ENCODE measurements at places on chromosomes 1 and 21. TPM values are rescaled to one million over a fixed set of nuclear protein-coding genes. Genes with fewer than 3 reads are reported as not detected.

GRCh38 chr1:231359113-231359512 lies 21.0 kb downstream of the SPRTN start:
- DNase-seq, result no peak

- no peak for DNase-seq
These were observed 148.9 kb upstream of the RUNX1 start for GRCh38 chr21:35197992-35198431.

Gene EIF3I
- total RNA-seq, result 160 TPM

Gene LMX1A
- 0.32 TPM for total RNA-seq

- no peak for DNase-seq
These were observed 1.3 kb downstream of the ADAMTS1 start for GRCh38 chr21:26843933-26844257.

DNA sequence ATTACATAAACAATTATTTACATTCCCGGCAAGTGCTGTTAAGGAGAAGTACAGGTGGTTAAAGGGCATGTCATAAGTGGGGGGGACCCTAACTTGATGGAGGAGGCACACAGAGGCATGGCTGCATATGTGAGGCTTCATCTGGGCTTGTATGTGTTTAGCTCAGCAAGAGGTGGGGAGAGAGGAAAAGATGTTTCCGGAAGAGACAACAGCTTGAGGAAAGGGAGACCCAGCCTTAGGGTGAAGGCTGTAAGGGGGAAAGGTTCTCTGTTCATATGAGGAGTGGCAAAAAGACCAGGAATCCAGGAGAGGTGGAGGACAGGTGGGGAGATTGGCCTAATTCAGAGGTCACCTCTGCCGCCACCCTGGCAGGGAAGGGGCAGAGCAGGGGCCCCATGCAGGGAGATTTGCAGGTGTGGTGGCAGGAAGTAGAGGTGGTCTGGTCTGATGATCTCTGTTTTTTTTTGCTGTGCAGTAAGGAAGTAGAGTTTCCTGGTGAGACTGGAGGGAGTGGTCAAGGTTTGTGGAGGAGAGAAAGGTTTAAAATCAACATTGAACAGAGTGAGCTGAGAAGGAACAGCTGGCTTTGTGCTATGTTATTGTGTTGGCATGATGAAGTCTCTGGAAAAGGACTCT lies 9.0 kb downstream of the TRAF5 start:
- DNase-seq, result no peak

DNA sequence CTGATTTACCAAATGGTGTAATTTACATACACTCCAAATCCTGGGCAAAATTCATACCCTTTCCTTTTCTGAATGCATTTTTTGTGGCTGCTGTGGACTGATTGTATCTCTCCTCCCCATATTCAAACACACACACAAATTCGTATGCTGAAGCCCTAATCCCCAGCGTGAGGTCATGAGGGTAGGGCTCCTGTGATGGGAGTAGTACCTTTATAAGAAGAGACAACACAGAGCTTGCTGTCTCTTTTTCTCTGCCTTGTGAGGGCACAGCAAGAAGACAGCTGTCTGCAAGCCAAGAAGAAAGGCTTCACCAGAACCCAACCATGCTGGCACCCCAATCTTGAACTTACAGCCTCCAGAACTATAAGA lies 24.4 kb downstream of the DUSP10 start:
- no peak for DNase-seq

GRCh38 chr1:202728951-202729350 lies 18.7 kb upstream of the SYT2 start:
- no peak for DNase-seq

- DNase-seq, result no peak
These were observed 4.6 kb downstream of the BECN2 start for GRCh38 chr1:241962153-241962552.

GRCh38 chr1:181538836-181539235 lies 55.5 kb downstream of the CACNA1E start:
- no peak for DNase-seq

Gene EPHB2
- 5.7 TPM for total RNA-seq

- DNase-seq, result no peak
These were observed 119.3 kb upstream of the CDC42BPA start for GRCh38 chr1:227437495-227438008.

Gene CCDC18
- total RNA-seq, result 6.9 TPM

DNA sequence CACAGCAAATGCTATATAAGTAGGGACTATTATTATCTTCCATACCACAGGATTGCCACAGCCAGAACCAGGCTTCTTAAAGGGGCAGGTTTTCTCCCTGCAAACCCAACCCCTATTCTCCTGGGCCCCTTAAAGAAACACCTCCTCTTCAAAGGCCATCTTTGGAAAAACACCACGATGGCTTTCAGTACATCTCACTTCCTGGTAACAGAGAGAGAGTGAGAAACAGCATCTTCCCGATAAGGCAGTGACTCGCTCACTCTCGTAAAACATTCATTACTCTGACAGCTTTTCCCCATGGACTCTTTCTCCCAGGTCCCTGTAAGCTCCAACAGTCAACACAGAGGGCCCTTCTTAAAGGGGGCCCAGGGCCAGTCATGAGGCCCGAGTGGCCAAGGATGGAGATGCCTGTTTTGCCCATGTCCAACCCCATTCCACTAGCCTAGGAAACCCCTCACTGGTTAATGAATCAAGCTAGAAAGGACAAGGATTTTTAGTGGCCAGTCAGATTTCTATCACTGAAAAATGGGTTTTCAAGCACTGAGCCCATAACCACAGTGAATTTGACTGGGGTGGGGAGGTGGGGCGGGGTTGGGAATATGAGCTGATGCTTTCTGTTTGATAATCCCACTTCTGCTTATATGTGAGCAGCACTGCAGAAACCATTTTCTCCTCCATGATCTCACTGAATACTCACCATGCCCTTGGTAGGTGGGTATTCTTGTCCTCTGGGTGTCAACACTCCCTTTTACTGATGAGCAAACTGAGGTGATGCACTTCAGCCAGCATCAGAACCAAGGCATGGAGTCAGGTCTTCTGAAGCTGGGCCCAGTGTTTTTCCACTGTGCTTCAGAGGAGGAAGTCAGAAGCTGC lies 3.6 kb upstream of the NAV1 start:
- DNase-seq, result no peak

Gene PHLDA3
- total RNA-seq, result 358 TPM

DNA sequence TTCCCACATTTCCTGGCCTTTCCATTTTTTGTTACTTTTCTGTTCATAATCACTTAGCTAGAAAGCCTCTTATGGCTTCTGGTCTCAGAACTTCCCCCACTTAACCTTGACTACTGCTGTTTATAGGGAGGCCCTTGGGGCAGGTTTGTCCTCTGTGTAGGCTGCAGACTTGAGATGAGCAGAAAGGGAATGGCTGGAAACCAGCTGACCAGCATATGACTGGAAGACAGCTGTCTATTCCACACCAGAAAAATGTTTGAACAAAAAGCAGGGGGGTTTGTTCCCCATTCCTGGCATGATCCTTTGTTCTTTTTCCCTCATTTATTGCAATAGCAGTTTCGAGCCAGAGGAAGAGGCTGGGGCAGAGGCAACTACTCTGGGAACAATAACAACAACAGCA lies 4.9 kb upstream of the SH3D21 start:
- no peak for DNase-seq

DNA sequence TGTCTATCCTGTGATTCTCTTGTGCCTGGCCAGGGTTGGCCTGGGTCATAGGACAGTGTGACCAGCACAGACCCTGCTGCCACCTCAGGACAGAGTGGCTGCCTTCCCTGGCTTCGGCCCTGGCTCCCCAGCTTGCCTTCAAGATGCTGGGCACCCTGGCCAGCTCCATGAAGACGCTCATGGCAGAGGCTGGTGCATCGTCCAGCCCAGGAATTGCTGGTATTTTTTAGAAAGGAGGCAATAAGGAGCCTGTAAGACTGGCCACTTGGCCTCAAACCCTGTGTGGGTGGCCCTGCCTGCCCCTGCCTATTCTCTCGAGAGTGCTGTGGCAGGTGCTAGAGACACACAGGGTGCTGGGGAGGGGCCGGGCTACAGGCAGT lies 70.4 kb upstream of the ACTRT2 start:
- DNase-seq, result no peak

Gene SRGAP2
- total RNA-seq, result 91.2 TPM

Gene NOS1AP
- 1.3 TPM for total RNA-seq

GRCh38 chr1:155170101-155170785 lies 2.9 kb downstream of the KRTCAP2 start:
- DNase-seq, result peak; percentile 11

Gene CHI3L2
- total RNA-seq, result 12.4 TPM

Gene TRIM67
- 0.22 TPM for total RNA-seq

DNA sequence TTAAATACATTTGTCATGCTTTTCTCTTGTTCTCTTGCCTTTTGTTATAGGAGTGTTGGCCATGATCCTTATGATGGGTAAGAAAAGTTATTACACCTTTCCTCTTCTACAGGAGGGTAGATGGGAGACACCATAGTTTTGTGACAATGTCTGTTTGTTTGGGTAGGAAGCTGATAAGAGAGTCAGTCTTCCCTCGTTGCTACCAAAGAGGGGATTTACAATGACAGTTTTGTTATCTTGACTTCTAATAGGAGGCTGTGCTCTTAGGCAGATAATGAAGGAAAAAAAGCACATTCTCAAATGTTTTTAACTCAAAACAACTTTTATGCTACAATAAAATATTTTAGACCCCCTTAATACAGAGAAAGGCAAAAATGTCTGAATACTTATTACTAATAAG lies 48.0 kb upstream of the WLS start:
- DNase-seq, result no peak

Gene NBPF4
- total RNA-seq, result not detected

Gene RHOU
- total RNA-seq, result 29.5 TPM

Gene NRDC
- 129 TPM for total RNA-seq

Gene LYPLA2
- total RNA-seq, result 37.2 TPM

DNA sequence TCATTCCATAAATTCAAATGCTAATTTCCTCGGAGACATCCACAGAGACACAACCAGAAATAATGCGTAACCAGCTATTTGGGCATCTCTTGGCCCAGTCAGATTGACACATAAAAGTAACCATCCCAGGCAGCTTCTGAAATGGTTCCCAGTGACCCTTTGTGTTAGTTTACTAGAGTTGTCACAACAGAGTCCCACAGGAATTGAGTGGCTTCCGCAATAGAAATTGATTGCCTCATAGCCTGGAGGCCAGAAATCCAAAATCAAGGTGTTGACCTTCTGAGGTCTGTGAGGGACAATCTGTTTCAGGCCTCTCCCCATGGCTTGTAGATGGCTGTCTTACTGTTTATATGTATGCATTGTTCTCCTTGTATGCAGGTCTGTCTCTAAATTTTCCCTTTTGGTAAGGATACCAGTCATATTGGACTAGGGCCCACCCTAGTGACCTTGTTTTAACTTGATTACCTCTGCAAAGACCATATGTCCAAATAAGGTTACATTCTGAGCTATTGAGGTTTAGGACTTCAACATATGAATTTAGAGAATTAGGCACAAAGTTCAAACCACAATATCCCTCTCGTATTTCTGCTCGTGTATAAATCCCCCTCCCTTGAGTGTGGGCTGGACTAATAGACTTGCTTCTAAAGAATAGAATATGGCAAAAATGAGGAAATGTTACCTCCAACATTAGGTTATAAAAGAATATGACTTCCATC lies 78.2 kb upstream of the FGGY start:
- no peak for DNase-seq

DNA sequence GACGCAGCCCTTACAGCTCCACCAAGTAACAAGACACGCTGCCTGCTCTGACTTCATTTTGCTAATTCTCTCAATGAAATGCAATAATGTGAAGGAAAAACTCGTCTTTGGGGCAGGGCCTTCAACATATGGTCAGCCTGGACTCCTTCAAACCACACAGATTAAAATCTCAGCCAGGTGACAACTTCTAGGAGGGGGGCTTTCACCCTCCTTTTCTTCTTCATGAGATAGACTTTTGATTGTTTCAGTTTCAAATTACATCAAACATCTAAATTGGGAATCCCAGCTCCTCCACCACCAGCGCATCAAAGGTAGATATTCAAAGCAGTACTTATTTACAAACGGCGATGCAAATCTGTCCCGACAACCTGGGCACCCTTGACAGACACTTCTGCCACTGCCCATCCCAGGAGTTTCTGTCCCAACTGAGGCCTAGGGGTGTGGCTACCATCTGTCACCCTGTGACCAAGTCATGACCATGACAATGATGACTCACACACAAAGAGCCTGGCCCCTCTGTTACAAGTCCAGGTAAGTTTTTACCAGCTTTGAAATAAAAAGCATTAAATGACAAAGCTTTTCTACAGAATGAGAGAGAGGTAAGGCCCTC lies 29.7 kb downstream of the SSBP3 start:
- no peak for DNase-seq

Gene PAQR6
- total RNA-seq, result 1.4 TPM

- no peak for DNase-seq
These were observed 519 bp downstream of the RERE start for GRCh38 chr1:8816831-8817411.

Gene KRTAP21-2
- not detected for total RNA-seq

DNA sequence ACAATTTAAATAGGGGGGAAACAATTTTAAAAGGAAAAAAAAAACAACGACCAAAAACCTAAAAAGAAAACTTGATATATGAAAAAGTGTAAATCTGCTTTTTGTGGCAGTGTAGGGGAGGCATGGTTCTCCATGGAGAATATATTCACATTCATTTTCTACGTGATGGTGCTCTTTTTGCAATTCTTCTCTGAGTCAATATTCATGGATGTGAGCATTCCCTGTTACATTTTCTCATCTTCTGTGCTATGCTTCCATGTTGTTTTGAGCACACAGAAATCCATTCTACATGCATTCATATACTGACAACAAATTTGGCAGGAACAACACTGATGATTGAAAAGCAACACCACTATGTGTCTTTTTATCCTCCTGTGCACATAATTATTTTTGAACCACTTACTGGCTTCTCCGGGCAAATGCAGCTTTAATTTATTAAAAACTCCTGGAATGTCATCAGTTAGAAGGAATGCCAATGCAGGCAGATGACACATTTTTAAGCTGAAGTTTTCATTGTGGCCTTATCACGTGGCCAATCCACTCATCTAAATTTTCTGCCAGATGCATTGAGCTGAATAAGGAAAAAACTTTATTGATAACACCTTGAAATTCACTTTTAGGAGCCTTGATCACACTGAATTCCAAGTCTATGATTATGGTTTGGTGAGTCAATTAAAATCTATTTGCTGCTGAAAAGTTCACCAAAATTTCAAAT lies 590.6 kb downstream of the NUF2 start:
- DNase-seq, result no peak

Gene OR2T33
- total RNA-seq, result not detected

GRCh38 chr1:188169971-188170370 lies 1341.2 kb downstream of the PLA2G4A start:
- no peak for DNase-seq

Gene SLC39A1
- 92.2 TPM for total RNA-seq

- DNase-seq, result peak; percentile 80
These were observed 37.5 kb downstream of the ELAPOR1 start for GRCh38 chr1:109151146-109151990.

- no peak for DNase-seq
These were observed 5.4 kb downstream of the PNRC2 start for GRCh38 chr1:23964790-23965740.

GRCh38 chr1:113292603-113293255 lies 97.6 kb upstream of the MAGI3 start:
- no peak for DNase-seq
